WTC11 (cell line): ENCODE measurements at places on chromosomes 3 and 15. TPM values are rescaled to one million over a fixed set of nuclear protein-coding genes. Genes with fewer than 3 reads are reported as not detected.

DNA sequence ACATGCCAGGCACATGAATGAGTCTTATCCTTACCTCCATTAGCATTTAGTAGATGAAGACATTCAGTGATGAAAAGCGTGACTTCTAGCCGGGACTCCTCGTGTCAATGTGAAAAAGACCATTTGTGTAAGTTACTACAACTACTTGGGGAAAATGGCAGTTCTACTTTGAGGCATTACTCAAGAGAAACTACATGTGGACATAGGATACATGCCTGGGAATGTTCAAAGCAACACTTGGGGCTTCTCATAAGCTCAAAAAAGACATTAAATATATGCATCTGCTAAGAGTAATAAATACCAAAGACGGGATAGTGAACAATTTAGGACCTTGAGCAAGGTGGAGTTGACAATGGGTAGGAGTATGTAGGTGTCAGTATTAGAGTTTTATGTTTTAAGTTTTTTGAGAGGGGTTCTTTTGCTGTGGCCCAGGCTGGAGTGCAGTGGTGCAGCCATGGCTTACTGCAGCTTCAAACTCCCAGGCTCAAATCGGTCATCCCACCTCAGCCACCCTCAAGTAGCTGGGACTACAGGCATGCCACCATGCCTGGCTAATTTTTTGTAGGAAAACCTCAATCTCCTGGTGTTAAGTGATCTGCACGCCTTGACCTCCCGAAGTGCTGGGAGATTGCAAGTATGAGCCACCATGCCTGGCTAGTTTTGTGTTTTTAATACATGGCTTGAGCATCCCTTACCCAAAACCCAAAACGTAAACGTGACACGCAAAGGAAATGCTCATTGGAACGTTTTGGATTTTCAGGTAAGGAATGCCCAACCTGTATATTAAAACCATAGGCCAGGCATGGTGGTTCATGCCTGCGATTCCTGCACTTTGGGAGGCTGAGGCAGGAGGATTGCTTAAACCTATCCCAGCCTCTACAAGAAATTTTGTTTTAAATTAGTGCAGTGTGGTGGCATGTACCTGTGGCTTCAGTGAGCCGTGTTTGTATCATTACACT lies 3.9 kb downstream of the RPLP1 start:
- DNase-seq: no peak

- DNase-seq: no peak
Measured at GRCh38 chr3:51393134-51393495, 2.0 kb downstream of the RBM15B start.

GRCh38 chr3:148246291-148246923 lies 451.3 kb upstream of the AGTR1 start:
- no peak for DNase-seq

CERS3 gene
- total RNA-seq: 0.74 to 1.5 TPM (median 0.94 TPM) in 3 replicates

IQCB1 gene
- 26.8 to 30.2 TPM (median 27.7 TPM) in 3 replicates for total RNA-seq

MESD gene
- total RNA-seq: 26.9 to 28.3 TPM (median 27.9 TPM) in 3 replicates

TMEM207 gene
- total RNA-seq: not detected in 3 replicates

TTC21A gene
- 3.8 to 4.6 TPM (median 4.4 TPM) in 3 replicates for total RNA-seq
